ENCODE measurements at places on chromosomes 12 and 14.

- DNase-seq = no peak
Observed at GRCh38 chr12:27576667-27577347, 52.8 kb downstream of the PPFIBP1 start.

DNA sequence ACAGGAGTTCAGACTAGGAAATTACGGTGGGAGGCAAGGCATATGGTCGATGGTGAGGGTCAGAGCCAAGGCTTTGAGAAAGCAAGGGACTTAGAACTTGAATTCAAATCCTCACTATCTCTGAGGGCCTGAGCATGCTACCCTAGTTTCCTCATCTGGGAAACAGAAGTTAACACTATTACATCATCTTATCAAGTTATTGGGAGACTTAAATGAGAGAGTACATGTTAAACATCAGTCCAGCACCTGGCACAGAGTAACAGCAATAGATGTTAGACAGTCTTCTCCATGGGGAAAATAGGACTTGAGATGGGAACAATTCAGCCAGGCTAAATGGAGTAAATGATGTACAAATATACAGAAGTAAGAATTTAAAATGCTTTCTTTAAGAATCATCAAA lies 38.5 kb downstream of the SLC38A1 start:
- DNase-seq = no peak

GRCh38 chr14:65940056-65940735 lies 527.7 kb downstream of the FUT8 start:
- DNase-seq = no peak

GRCh38 chr12:981961-982360 lies 9.1 kb upstream of the ERC1 start:
- DNase-seq = no peak

DNA sequence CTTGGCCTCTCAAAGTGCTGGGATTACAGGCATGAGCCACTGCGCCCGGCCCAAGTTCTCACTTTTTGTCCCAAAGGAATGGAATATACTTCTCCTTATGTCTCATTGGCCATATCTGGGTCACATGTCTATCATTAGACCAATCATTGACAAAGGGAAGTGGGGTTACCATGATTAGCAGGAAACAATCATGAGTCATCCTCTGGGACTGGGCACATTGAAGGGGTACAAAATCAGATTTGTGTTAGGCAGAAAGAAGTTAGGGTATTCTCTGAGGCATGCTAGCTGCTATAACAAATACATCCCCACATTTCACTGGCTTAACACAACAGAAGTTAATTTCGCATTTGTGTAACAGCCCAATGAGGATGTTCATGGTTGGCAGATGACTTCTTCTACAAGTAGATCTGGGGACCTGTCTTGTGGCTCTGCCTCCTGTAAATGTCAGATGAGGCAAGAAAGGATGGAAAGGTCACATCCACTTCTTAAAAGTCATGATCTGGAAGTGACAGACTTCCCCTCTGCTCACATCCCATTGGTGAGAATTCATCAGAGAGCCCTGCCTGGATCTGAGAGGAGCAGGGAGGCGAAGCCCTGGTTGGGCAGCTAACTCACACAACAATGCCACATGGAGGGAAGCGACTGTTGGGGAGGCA lies 3.1 kb downstream of the CCDC63 start:
- DNase-seq = no peak

DNA sequence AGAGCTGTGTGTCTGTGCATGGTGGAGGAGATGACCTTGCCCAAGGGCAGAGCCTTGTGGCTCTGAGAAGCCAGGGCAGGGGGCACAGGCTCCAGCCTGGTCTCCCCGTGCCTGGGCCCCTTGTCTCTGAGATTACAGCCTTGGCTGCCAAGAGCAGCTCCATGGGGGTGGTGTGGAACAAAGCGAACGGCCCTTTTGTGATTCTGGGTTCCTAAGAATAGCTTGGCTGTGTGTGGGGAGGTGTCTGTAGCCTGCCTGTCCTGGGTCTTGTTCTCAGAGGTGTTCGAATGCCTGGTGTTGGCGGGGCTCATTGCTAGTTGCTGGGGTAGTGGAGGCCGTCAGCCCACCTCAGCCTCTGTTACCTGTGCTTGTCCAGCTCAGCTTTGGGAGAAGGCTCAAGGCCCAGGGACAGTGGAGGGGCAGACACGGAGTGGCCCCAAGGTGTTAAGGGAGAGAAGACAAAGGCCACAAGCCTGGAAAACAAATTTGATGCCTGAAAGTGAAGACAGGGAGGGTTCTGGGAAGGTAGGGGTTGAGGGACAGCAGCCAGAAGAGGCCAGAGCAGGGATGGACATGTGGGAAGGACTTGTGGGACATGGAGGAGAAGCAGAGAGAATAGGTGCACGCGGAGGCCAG lies 7.4 kb upstream of the MYH7 start:
- DNase-seq = no peak

DNA sequence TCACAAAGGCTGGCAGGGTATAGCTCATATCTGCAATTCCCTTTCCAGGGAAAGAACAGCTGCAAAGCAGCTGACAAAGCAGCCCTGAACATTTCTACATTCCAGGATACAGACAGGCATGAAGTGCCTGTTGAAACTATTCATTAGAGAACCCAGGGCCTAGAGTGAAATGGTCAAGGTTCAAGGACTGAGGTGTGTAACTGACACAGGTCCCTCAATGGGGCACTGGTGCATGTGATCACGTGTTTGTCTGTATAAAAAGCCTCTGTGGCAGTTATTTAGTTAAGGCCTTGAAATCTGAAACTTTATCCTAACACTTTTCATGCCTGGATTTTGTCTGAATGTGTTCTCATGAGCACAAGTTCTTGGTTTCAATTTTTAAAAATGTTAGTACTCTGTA lies 47.1 kb downstream of the GIT2 start:
- no peak for DNase-seq

DNA sequence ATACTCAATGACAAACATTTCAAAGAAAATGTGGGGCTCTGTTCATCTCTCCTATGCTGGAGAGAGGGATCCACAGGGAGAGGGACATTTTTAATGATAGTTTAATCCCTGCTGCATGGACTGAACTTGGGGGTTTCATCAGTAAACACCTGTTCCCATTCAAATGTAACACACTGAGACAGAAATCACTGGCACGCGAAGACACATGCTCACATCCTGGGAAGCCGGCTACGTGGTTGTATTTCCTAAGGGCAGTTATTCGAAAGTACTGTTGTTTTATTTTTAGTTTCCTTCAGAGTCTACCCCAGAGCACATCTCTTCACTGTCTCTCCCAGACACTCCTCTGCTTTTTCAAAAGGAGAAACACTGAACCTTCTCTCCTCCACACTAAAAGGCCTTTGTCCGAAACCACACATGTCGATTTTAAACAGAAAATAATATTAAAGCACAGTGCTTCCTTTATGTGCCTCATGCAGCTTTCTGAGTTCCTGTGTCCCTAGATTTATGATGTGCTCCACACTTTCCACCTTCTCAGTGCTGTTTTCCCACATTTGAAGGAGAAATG lies 52.8 kb downstream of the PTHLH start:
- no peak for DNase-seq

DNA sequence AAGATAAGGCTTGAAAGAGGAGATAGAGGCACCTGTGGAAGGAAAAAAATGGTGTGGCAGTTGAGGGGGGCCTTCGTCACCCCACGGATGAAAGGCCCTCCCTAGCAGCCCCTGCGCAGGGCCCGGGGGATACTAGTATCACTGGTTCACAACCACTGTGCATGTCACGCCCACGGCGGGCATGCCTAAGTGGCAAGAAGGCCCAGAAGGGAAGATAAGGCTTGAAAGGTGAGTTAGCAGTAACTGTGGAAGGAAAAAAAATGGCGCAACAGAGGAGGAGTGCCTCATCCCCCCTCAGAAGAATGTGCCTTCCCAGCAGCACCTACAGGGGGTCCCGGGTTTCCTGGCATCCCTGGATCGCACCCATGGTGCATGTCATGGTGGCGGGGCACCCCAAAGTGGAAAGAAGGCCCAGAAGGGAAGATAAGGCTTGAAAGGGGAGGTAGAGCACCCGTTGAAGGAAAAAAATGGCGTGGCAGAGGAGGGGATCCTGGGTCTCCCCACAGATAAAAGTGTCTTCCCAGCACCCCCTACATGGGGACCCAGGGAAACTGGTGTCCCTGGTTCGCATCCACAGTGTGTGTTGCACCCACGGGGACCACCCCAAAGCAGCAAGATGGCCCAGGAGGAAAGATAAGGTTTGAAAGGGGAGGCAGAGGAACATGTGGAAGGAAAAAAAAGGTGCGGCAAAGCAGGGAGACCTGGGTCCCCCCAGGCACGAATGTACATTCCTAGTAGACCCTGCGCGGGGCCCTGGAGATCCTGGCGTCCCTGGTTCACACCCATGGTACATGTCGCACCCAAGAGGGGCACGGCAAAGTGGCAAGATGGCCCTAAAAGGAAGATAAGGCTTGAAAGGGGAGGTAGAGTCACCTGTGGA lies 279.2 kb downstream of the ALG10 start:
- DNase-seq = no peak

Measured in stimulated activated CD4-positive, alpha-beta T cell treated with anti-CD3 and anti-CD28 coated beads, TNF-alpha, amount 100 ng/mL, for 24 hours (primary cell).